ENCODE measurements at places on chromosomes 5 and 9.

- DNase-seq, result no peak
Measured at GRCh38 chr9:122562134-122562760, 9.3 kb downstream of the OR1N2 start.

DNA sequence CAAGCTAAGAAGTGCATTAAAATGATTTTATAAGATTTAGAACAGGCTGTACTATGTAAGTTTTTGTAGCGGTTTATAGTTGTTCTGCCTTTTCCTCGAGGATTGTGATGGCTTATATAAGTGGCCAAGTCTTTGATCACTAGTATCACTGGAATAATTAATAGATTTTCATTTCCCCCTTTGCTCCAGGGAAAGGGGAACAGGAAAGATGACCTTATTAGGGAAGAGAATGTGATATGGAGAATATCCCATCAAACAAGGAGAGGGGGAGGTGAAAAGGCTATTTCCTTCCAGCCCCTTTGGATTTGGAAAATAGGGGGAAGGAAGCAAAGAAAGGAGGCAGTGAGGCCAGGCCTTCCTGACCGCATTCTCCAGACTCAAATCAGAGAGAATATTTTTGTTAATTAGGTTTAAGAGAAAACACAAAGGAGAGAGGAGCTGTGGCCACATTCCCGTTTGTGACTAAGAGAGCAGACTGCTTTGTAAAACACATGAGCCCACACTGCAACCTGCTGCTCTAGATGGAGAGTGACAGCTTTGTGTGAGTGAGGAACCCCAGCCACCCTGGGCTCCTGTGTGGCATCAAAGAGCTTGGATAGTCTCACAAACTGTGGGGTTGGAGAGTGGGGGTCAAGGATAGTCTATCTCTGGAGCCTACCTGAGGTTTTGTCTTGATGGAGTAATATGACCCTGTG is 359.5 kb downstream of the DTWD2 start:
- no peak for DNase-seq

GRCh38 chr9:121887553-121888437 is 205.3 kb downstream of the TTLL11 start:
- no peak for DNase-seq

- no peak for DNase-seq
Measured at GRCh38 chr5:173662581-173663351, 46.3 kb upstream of the BOD1 start.

GRCh38 chr5:38994324-38994927 is 79.8 kb downstream of the RICTOR start:
- peak; percentile 53 for DNase-seq

- no peak for DNase-seq
Measured at GRCh38 chr9:17782430-17783149, 203.7 kb downstream of the SH3GL2 start.

DNA sequence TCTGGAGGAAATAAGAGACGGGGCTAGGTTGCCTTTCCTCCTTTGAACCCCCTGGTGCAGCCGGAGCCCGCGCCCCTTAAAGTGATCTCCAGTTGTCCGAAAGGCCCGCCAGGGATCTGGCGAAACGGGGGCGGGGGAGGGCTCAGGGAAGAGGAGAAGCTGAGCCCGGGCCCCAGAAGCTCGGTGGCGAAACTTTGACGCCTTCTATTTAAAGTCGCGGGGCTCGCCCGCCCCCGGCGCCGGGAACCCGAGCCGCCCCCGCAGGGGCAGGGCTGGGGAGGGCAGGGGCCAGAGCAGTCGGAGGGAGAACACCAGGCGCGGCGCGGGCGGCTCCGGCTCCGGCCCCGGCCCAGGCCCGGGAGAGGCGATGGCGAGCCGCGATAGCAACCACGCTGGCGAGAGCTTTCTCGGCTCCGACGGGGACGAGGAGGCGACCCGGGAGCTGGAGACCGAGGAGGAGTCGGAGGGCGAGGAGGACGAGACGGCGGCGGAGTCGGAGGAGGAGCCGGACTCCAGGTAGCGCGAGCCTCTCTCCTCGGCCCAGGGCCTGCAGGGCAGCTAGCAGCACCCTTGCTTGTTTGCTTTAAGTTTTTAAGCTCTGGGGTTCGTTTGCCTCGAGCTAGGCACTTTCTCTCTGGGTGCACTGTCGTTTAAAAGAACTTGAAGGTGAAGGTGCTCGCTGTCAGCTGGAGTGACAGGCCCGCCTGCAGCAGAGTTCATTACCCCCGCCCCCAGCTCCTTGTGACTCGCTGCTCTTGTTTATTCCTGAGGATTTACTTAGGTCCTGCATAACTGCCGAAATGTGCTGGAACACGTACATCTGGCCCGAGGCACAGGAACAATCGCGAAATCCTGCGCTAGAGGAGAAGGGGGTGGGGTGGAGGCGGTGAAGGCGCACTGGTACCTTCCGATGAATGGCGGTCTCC is at the start of gene CMYA5:
Gene CMYA5 (plus strand): TSS at position 296 of the 926 bp plus-strand sequence. CDS start 72 bp downstream, at position 368.
- no peak for DNase-seq

- DNase-seq, result no peak
Measured at GRCh38 chr5:93022796-93023447, 558.1 kb downstream of the NR2F1-AS1 start.

DNA sequence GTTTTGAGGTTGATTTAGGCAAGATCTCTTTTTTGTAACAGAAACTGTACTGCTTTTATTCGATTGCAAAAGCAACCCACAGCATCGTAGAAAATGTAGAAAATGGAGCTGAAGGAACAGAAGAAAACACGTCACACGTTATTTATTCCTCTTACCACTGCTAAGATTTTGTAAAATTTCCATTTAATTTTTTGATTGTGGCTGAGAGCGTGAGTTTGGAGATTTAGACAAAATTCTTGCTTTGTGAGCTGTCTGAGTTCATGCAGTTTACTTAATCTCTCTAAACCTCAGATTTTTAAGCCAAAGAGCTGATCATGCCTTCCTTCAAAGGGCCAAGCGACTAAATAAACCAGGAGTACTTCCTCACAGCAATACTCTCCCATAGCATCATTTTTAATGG is 24.8 kb downstream of the DPYSL3 start:
- DNase-seq, result no peak

- no peak for DNase-seq
Measured at GRCh38 chr5:114977979-114978573, 191.6 kb downstream of the TRIM36 start.

- peak; percentile 35 for DNase-seq
Measured at GRCh38 chr9:109934857-109935215, 154.8 kb downstream of the PALM2AKAP2 start.

DNA sequence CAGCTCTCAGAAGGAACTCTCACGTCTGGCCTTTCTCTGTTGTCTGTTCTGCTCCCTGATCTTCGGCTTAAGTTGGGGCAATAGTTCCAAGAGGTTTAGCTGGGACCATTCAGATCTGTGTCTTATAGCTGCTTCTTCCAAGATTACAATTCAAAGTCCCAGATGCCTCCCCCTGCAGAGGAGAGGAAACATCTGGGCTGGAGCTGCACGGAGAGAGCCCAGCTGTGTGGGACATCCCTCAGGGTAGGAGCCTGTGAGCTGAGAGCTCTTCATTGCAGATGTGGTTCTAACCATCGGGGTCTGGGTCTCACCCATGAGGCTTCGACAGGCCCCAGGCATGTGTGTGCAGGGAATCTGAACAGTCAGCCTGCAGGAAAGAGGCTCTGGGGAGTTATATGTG is 9.0 kb upstream of the PHF19 start:
- no peak for DNase-seq

- peak; percentile 33 for DNase-seq
Measured at GRCh38 chr9:32524892-32525708, 896 bp downstream of the RIGI start.

GRCh38 chr9:84330246-84330645 is 10.3 kb downstream of the SLC28A3 start:
- DNase-seq, result no peak

DNA sequence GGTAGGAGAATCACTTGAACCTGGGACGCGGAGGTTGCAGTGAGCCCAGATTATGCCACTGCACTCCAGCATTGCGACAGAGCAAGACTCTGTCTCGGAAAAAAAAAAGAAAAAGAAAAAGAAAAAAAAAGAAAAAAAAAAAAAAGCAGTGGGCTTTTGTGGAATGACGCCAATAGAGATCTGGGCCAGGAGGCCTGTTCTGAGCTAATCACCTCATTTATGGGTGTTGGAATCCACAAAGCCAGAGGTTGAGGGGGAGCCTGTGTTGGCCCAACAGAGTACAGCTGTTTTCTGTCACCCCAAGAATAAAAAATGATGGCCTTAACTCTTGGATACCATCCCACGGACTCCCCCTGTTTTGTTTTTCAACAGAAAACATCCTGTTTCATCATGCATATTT is 18.5 kb downstream of the OSTF1 start:
- DNase-seq, result no peak

DNA sequence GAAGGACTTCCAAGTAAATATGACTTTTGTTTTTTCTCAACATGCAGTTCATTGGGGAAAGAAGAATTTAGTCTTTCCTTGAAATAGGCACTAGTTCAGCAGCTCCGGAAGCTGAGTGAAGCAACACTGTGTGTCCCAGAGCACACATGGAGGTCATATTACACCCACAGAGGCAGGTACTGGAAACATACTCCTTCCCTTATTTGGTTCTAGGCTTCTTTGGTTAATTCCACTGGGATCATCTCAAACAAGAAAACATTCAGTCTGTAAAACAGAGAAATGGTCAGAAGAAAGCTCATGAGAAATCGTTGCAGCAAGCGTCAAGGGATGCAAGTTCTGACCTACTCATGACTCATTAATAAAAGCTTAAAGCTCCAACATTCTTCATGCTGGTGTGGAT is 175.1 kb upstream of the PCSK5 start:
- no peak for DNase-seq

- DNase-seq, result no peak
Measured at GRCh38 chr5:142844866-142845265, 74.7 kb downstream of the ARHGAP26 start.

DNA sequence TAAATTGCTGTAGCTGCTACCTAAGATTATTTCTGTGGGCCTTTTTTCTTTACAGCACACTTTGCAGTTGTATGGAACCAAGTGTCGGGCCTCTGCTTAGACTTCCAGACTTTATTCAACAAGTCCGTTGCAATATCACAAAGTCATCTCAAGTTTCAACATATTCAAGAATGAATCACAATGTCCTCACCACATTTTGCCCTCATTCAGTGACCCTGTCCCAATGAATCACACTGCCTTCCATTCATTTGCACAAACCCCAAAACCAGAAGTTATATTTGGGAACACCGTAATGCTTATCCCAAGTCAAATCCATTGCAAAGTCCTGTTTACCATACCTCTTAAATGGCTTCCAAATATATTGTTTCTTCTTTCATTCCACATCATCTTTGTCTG is 439.6 kb downstream of the CSNK1G3 start:
- DNase-seq, result no peak

DNA sequence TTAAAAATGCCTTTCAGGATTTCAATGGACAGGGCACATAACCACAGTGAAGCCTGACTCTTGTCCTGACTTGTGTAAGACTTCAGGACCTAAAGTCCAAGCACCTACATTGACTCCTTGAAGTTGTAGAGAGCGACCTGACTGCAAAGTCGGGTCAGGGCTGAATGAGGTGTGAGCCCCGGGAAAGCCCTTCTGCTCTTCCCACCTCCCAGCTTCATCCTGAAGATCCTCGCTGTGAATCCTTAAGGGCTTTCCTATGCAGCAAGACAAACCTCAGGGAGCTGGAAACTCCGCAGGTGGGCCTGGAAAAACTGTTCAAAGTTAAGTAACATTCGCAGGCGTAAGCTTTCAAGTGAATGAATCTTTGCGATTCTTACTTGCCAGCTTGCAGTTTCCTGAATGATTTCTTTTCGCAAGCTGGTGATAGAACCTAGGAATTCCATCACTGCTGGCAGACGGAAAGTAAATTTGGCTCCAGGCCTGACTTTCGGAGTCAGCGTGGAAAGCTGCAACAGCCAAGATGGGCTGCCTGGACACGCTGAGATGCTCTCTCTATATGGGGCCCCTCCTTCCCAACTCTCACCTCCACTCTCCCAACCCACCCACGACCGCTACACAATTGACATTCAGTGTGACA is 10.9 kb downstream of the SEMA5A start:
- no peak for DNase-seq

- no peak for DNase-seq
Measured at GRCh38 chr5:10946050-10946449, 185.0 kb upstream of the DAP start.

DNA sequence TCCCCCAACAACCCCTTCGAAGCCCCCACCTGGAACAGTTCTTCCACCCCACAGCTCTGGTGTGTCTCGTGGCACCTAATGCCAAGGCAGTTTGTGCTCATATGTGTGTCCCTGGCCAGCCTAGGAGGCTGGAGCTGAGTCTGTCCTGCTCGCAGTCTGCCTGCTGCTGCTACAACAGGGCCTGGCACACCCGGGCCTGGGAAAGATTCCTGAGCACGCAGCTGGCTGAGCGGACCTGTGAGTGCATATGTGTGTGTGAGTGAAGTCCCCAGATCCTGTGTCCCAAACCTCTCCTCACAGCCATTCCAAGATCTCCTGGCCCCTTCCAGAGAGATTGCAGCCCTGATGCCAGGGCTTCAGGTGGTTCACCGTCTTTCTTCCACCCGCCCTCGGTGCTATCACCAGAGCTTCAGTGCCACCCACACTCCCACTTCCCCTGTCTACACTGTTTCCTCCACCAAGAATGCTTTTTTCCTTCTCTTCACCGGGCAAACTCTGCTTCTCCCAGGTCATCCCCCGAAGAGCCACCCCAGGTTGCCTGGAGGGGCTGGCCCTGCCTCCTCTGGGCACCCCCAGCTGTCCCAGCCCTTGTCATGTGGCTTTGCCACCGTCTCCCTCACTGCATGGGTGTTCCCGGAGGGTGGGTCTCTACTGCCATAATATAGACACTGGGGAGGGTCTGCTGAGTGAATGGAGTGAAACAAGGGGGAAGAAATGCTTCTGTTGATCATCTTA is 28.4 kb downstream of the LMX1B start:
- no peak for DNase-seq

GRCh38 chr5:139512786-139513390 is 30.3 kb upstream of the STING1 start:
- DNase-seq, result no peak

DNA sequence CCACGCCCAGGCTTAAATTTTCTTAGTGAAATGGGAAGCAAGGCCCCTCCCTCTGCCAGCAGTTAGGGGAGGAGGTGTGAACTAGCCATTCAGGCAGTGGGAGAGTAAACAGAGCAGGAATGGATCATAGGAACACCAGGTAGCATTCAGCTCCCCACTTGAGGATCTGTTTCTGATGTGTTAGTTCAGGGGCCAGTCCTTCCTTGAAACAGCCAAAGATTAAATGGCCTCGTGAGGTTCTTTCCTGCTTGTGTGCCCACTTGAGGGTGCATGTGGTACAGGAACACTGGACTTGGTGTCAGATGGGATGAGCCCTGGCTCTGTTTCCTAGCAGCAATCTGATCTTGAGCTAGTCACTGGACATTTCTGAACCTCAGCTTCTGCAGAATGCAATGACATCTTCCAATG is 21.2 kb downstream of the FAXDC2 start:
- DNase-seq, result no peak

- DNase-seq, result no peak
Measured at GRCh38 chr9:114141553-114142402, 13.6 kb upstream of the COL27A1 start.

DNA sequence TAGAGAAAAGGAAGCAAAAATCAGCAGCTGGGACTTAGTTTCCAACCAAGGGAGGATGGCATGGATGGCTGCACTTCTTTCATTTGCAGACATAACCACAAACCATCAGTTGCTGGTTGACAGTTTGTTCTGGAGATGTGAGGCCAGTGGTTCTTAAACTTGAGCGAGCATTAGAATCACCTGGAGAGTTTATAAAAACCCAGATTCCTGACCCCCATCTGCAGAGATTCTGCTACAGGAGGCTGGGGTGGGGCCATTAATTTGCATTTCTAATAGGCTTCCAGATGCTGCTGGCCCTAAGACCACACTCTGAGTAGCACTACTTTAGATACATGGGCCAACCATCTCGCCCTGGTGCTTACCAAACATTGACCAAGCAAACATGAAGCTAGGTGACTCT is 60.8 kb downstream of the MARCHF3 start:
- no peak for DNase-seq

GRCh38 chr5:63029891-63030290 is 451.3 kb downstream of the LRRC70 start:
- DNase-seq, result no peak

Measured in suppressor macrophage treated with lipopolysaccharide for 4 hours (primary cell).